T-cell (primary cell): ENCODE measurements at places on chromosomes 7 and 10. TPM values are rescaled to one million over a fixed set of nuclear protein-coding genes. Genes with fewer than 3 reads are reported as not detected.

DNA sequence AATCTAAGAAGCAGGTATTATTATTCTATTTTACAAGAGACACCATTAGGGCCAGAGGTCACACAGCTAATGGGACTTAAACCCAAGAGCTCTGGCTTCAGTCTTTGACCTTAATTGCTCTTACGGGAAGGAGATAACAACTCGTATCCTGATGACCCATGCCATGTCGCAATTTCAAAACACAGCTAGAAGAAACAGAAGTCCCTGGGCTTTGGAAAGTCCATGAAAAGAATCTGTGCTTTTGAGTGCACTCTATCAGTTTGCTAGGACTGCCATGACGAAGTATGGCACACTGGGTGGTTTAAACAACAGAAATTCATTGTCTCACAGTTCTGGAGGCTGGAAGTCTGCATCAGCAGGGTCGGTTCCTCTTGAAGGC, 247.8 kb upstream of the AOAH start:
- no peak for DNase-seq
- H3K4me1 ChIP-seq, result peaks cover 11% of the 10 kb centered on the region
- H3K27me3 ChIP-seq, result no peaks in the 10 kb centered on the region
- no peaks in the 10 kb centered on the region for H3K36me3 ChIP-seq
- no peak overlapping the region for H3K27ac ChIP-seq
- no peak overlapping the region for H3K4me3 ChIP-seq

DNA sequence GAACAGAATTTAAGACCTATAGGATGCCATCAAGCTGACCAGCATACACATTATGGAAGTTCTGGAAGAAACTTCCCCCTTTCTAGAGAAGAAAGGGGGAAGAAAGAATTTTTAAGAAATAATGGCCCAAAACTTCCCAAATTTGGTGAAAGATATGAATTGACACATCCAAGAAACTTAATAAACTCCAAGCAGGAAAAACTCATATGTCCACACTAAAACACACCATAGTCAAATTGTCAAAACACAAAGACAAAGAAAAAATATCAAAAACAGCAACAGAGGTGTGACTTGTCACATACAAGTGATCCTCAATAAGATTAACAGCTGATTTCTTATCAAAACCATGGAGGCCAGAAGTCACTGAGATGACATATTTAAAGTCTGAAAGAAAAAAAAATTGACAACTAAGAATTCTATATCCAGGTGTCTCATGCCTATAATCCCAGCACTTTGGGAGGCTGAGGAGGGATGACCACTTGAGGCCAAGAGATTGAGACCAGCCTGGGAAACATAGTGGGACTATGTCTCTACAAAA, 52.4 kb downstream of the CFAP70 start:
- H3K4me1 ChIP-seq, result no peaks in the 10 kb centered on the region
- no peak overlapping the region for H3K27ac ChIP-seq
- DNase-seq, result no peak
- H3K27me3 ChIP-seq, result no peaks in the 10 kb centered on the region
- no peaks in the 10 kb centered on the region for H3K36me3 ChIP-seq

- H3K27me3 ChIP-seq, result no peaks in the 10 kb centered on the region
- H3K4me1 ChIP-seq, result no peaks in the 10 kb centered on the region
- no peak for DNase-seq
- no peak overlapping the region for H3K27ac ChIP-seq
- no peak overlapping the region for H3K4me3 ChIP-seq
Measured at GRCh38 chr10:24239289-24240040, 30.5 kb downstream of the KIAA1217 start.

DNA sequence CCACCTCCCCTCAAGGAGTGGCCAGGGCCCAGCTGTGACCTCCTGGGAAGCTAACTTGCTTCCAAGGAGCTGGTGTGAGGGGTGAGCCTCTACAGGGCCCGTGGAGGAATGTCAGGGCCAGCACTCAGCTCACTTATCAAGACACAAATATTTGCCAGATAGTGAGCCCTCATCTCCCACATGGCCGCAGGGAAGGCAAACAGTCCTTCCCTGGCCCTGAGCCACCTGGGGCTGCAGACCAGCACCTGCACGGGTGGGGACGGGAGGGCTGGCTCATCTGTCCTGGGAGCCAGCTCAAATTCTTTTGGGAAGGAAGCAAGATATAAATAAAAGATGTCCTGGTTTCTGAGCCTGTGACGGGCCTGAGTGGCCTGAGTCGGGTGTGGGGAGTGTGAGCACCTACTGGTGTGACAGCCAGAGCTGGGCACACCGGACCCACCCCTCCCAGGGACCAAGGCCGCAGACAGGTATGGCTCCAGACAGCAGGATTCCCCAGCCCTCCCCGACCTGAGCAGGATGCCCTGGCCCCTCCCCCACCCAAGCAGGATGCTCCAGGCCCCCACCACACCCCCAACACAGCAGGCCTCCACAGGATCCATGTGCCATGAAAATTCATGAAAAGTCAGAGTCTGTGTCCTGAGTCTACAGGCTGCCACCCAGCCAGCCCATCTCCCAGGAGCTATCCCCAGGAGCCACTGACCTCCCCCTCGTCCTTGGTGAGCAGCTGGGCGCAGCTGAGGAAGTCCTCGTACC, 148.0 kb downstream of the MAPK8 start:
- no peaks in the 10 kb centered on the region for H3K27me3 ChIP-seq
- DNase-seq, result no peak
- H3K4me3 ChIP-seq, result no peak overlapping the region
- H3K4me1 ChIP-seq, result no peaks in the 10 kb centered on the region
- no peak overlapping the region for H3K27ac ChIP-seq

DNA sequence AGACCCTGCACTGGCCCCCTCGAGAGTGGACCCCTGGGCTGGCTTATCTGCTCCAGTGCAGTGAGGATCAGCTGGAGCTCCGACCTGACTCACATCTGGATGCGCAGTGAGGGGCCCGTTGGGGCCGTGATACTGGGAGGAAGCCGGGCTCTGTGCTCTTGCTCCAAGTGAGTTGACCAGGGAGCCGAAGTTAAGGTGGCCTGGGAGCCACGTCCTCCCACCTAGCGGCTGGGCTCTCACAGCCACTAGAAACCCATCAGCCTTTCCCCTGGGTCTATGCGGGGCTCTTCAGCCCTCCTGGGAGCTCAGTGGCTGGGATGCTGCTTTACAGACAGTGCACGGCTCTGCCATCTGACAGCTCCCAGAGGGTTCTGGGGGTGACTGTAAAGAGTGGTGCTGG, 9.1 kb downstream of the ALKBH4 start:
- no peak overlapping the region for H3K27ac ChIP-seq
- no peak overlapping the region for H3K4me3 ChIP-seq
- no peaks in the 10 kb centered on the region for H3K4me1 ChIP-seq
- no peaks in the 10 kb centered on the region for H3K27me3 ChIP-seq
- DNase-seq, result no peak

DNA sequence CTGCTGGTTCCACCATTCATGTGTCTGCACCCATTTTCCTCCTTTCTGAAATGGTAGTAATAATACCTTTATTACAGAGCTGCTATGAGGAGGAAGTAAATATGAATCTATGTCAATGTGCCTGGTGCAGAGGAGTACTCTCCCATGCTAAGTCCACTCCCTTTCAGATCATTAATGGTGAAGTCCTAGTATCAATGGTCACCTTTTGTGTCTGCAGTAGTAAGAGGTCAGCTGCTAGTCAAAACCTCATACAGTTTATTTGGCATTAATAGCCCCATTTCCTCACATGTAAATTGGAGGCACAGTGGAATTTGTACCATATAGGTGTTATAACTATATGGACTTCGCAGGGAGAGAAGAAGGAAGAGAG, 581.0 kb downstream of the REEP3 start:
- H3K36me3 ChIP-seq, result no peaks in the 10 kb centered on the region
- DNase-seq, result no peak
- no peak overlapping the region for H3K27ac ChIP-seq
- H3K4me3 ChIP-seq, result no peak overlapping the region

PALD1 gene
- 0.12 TPM for total RNA-seq

DNAJC2 gene
- 49.4 TPM for total RNA-seq
